ENCODE measurements at places on chromosomes 12 and 14.

DNA sequence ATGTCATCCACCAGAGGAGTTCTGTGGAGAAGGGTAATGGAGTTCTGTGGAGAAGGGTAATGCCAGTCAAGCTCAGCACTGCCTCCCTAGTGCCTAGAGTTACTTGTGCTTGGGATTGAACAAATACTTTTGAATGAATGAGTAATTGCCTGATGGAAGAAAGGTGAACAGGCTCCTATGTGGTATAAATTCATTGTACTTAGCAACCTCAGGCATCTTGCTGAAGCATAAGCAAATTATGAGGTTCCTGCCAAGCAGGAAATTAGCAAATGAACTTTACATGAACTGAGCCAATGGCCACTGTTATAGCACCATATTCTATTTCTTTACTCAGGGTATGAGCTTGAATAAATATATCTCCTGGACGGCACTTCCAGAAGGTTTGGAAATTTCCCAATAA is 1047.2 kb downstream of the SLC6A15 start:
- DNase-seq, result no peak

GRCh38 chr14:75184492-75184891 is 8.1 kb upstream of the TMED10 start:
- DNase-seq, result no peak

DNA sequence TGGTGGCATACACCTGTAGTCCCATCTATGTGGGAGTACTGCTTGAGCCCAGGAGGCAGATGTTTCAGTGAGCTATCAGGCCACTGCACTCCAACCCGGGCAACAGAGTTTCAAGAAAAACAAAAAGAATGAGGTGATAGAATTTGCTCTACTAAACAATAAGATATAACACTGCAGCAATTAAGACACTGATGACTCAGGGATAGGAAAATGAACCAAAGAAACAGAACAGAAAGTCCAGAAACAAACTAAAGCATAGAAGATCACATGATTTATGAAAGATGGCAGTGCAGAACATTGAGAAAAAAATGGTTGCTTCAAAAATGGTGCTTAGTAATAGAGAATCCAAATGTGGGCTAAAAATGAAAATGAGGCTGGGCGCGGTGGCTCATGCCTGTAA is 65.2 kb upstream of the AP4S1 start:
- no peak for DNase-seq

DNA sequence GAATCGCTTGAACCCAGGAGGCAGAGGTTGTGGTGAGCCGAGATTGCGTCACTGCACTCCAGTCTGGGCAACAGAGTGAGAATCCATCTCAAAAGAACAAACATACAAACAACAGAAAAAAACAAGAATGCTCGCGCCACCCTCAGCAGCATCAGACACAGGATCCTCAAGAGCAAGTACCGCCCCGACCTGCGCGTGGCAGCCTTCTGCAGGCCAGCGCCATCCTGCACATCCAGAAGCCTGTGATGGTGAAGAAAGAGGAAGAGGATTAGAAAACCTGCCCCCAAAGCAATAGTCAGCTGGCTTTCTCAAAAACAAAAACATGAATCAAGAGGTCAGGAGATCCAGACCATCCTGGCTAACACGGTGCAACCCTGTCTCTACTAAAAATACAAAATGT is 30.0 kb upstream of the EID3 start:
- no peak for DNase-seq

DNA sequence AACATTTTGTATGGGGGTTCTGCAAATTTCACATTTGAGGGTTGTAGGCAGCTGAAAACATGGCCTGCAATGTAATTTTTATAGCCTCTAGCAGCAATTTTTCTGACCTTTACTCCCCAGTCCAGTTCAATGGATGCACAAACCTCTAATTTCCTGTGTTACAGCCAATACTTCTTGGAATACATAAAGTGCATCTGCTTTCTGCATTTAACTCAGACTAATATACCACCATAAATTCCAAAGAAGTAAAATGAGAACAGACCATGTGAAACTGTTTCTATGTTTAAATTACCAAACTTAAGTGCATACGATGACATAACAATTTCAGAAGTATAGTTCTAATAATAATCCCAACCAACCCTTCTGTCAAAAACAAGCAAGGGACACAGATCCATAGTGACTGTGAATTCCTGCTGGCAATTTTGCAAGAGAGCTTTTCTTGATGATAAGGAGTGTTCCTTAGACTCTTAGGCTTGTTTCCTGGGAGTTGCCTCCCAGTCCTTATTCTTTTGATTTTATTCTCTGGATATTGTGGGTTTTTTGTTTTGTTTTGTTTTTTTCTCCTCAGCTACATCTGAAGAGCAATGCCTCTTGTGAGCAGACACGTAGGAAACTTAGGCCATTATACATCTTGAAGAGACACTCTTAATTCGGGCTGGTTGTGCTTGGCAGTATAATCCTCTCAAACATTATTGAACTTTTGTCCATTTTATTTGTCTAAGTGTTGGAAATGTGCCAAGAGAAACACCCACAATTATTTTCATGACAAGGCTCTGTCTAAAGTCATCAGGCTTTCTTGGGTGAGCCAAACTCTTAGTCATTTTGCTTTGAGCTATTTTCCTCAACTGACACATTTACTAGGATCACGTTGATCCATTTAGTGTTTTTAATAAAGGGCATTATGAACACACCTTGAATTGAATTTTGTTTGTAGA is 51.3 kb upstream of the RERGL start:
- DNase-seq, result no peak

DNA sequence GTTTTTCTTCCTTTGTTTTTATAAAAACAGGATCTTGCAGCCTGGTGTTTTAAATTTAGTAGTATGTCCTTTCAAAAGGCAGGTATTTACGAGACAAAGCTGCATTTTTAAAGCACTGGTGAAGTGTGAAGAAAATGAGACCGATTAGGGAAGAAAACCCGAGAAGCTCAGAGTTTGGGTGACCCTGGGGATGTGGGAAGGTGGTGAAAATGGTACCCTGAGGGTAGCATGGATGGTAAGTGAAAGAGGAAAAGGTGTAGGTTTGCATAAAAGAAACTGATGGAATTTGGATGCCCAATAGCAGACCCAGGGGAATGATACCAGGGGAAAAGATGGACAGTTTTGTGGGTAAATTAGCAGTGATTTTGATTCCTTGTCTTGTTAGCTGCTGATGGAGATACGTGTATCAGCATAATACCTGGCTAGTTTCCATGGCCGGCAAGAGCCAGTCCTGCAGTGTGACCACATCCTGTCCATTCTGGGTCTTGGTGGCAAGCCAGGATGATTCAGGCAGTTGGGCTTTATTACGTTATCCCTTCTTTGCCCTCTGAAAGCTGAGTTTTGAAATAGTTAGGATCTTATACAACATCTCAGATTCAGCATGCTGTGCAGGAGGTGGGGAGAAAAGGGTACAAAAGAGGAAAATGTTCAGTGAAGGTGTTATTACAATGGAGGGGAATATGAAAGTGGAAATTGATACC is 8.9 kb downstream of the BICD1 start:
- DNase-seq, result no peak

GRCh38 chr14:25846246-25846645 is 751.6 kb downstream of the NOVA1 start:
- DNase-seq, result no peak

- DNase-seq, result no peak
Measured at GRCh38 chr12:110431957-110432587, 18.1 kb downstream of the ARPC3 start.

- DNase-seq, result peak; percentile 58
Measured at GRCh38 chr12:113961921-113962710, 4.0 kb downstream of the RBM19 start.

DNA sequence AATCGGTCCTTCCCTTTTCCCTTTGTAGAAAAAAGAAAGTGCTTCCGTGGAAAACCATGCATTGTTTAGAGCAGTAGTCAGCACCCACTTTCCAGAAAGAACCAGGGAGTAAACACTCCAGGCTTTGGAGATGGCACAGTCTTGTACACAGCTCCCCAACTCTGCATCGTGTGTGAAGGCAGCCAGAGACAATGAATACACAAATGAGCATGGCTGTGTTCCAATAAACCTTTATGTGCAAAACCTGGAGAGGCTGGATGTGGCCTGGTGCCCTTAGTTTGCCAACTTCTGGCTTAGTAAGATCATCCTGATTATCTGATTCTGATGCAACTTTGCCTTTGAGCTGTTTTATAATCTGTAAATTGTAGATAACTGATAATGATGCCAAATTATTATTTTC is 463.4 kb upstream of the TMEM132C start:
- no peak for DNase-seq

DNA sequence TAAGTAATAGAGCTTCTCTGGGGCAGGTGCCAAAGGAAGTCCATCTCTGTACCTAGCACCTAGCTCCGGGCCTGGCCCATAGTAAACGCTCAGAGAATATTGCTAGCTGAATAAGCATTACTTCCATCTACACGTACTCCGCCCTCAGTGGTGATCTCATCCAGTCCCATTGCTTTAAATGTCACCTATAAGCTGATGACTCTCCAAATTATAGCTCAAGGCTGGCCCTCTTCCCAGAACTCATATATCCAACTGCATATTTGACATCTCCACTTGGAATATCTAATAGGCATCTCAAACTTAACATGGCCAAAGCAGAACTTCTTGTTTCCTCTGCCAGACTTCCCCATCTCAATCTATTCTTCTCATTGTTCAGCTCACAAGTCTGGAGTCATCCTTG is 6.9 kb upstream of the DYNLL1 start:
- no peak for DNase-seq

GRCh38 chr14:55198749-55199148 is 7.4 kb upstream of the DLGAP5 start:
- no peak for DNase-seq

- no peak for DNase-seq
Measured at GRCh38 chr12:112602150-112602549, 183.4 kb downstream of the PTPN11 start.

GRCh38 chr12:68210875-68211274 is 14.7 kb downstream of the IL26 start:
- DNase-seq, result no peak

DNA sequence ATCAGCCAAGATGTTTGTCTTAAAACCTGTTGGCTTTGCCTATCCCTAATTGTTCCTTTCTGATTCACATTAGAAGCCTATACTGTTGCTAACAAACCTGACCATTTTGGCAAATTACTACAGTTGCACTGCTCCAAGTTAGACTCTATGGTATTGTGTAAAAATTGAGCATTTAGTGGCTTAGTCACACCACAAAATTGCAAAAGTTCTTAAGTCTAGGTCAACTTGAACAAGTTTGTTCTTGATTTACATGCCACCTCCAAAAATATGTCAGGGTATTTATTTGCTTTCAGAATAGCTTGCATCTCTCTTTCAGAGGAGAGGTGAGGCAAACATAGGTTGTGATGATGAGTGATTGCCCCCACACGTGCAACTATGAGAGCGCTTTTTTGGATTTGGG is 27.0 kb upstream of the PTHLH start:
- no peak for DNase-seq

- no peak for DNase-seq
Measured at GRCh38 chr14:24508155-24508840, at the start of gene CMA1. Gene CMA1 (minus strand): TSS chr14:24508265. CDS start chr14:24508235, 30 bp downstream.

DNA sequence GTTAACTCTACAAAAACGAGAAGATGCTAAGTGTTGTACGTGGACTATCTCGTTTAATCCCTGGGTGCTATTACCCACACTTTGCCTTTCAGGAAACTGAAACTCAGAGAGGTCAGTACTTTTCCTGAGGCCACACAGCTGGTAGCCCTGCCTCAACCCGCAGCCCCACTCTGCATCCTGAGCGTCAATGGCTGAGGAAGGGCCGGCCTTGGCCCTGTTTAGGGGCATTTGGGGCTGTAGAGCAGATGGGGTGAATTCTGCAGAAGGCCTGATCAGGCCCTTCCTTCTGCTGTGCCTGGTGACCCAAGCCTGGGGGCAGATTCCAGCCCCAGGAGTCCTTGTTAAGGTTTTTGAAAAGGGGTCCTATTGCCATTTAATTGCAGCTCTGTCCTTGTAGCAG is 3.7 kb upstream of the CCDC197 start:
- no peak for DNase-seq

- no peak for DNase-seq
Measured at GRCh38 chr14:91568626-91569025, 58.5 kb upstream of the PPP4R3A start.

DNA sequence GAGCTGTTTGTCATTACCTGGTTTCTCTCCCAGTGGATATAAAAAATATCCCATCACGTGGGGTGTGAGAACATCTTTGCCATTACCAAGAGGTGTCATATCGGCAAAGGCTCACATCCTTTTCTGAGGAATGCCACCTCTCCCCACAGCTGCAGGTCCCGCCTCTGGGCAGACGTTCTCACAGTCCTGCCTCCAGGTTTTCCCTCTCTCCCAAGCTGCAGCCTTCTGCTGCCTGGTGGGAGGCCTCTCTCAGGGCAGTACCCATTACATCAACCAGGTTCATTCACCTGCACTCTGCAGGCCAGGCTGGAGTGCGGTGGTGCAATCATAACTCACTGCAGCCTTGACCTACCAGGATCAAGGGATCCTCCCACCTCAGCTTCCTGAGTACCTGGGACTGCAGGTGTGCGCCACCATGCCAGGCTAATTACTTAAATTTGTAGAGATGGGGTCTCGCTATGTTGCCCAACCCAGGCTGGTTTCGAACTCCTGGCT is 15.0 kb upstream of the TMEM119 start:
- DNase-seq, result no peak

GRCh38 chr12:51246254-51246853 is 7.7 kb downstream of the DAZAP2 start:
- no peak for DNase-seq

DNA sequence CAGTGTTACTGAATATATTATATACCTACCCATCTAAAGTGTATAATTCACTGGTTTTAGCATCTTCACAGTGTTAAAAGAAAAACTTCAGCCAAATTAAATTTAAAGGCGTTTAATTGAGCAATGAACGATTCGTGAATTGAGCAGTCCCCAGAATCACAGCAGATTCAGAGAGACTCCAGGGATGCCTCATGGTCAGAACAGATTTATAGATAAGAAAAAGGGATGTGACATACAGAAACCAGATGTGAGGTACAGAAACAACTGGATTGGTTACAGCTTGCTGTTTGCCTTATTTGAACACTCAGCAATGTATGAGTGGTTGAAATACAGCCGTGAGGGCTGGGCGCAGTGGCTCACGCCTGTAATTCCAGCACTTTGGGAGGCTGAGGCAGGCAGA is 84.6 kb downstream of the WNK1 start:
- no peak for DNase-seq

- DNase-seq, result no peak
Measured at GRCh38 chr12:131681257-131681620, 29.7 kb upstream of the SFSWAP start.

- peak; percentile 75 for DNase-seq
Measured at GRCh38 chr12:108568338-108569154, 6.2 kb downstream of the ISCU start.

- DNase-seq, result no peak
Measured at GRCh38 chr12:85283560-85283959, 3.5 kb downstream of the ALX1 start.
